Activated CD4-positive, alpha-beta T cell treated with anti-CD3 and anti-CD28 coated beads for 24 hours (primary cell): ENCODE measurements at places on chromosomes 5 and 9.

GRCh38 chr5:81815321-81815720 is 64.4 kb upstream of the SSBP2 start:
- DNase-seq, result no peak

GRCh38 chr5:91562922-91563321 is 179.8 kb upstream of the ARRDC3 start:
- DNase-seq, result no peak

GRCh38 chr5:75277463-75277862 is 40.8 kb upstream of the ANKRD31 start:
- DNase-seq, result no peak

GRCh38 chr9:38389313-38389712 is 3.2 kb upstream of the ALDH1B1 start:
- DNase-seq, result no peak

DNA sequence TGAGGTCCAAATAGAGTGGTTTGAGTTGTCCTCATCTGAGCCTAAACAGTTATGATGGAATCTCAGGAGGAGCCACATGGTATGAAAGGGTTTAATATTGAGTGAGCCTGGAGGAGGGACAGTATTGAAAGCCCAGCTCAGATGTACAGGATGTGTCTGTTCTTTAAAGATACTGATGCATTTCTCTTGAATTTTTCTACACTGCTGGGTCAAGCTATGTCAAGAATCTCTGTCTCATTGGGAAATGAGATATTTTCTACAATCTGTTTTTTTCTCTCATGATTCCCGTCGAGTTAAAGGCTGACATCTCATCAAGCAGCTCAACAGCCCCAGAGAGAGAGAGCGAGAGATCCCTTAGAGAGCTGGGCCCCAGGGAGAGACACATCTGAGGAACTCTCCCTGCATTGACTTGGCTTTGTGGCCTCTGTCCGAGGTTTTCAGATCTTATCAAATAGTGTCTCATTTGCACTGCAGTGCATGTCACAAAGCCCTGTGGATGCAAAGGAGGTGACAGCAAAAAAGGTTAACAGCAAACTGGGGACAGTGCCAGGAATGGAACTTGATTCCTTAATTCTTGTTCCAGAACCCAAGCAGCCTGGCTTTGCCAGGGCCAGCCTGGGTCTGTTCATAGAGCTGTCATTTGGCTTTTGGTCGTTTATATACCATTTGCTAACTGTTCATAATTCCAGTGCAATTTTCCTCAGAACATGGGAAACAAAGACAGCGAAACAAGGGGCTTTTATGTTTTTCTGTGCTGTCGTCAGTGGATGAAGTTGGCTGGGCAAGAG is 19.0 kb upstream of the ACTBL2 start:
- no peak for DNase-seq

DNA sequence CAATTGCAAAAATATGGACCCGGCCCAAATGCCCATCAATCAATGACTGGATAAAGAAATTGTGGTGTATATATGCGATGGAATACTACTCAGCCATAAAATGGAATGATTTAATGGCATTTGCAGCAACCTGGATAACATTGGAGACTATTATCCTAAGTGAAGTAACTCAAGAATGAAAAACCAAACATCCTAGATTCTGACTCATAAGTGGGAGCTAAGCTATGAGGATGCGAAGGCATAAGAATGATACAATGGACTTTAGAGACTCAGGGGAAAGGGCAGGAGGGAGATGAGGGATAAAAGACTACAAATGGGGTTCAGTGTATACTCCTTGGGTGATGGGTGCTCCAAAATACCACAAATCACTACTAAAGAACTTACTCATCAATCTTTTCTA is 247.6 kb upstream of the FBXL7 start:
- no peak for DNase-seq

- no peak for DNase-seq
Measured at GRCh38 chr5:35671541-35672295, 54.1 kb downstream of the SPEF2 start.

- no peak for DNase-seq
Measured at GRCh38 chr5:141192110-141192725, at the start of gene PCDHB10. Gene PCDHB10, plus strand, starts transcription at chr5:141192353. Its CDS starts 200 bp downstream, at chr5:141192553.

DNA sequence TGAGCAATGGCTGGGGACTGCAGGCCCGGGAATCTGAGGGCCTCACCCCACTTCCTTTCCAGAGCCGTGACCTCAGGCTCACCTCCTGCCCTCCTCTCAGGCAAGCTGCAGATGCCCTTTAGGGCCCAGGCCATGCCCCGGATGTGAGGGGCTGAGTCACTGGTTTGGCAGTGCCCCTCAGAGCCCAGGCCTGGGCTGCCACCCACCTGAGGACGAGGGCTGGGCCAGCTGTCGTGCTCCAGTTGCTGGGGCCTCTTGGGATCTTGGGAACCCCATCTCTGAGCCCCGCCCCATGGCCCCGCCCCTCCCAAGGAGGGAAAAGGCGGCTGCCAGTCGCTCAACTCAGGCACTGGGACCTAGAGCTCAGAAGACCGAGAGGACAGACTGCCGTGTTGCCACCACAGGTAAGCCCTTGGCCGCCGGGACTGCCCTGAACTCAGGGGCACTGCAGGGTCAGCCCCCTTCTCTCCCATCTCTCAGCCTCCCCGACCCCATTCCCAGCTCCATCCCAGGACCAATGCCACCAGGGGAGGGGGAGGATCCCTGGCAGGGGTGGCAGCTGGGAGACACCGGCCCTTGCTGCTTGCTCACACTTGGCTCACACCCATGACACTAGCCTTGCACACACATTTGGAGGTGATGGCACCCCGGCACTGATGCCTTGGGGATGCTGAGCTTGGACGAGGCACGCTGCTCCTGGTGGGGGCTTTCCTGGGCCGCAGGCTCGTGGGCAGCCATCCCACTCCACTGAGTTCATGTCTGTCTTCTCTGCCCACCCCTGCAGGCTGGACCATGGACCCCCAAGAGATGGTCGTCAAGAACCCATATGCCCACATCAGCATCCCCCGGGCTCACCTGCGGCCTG is at the start of gene CYSRT1:
Gene CYSRT1 (plus strand): TSS at position 345 of the 865 bp plus-strand sequence. CDS start 448 bp downstream, at position 793.
- DNase-seq, result no peak

GRCh38 chr9:18459962-18460584 is 13.9 kb upstream of the ADAMTSL1 start:
- DNase-seq, result no peak

- DNase-seq, result no peak
Measured at GRCh38 chr9:2228132-2228531, 213.0 kb downstream of the SMARCA2 start.

GRCh38 chr5:135941711-135942110 is 13.1 kb downstream of the LECT2 start:
- no peak for DNase-seq

- DNase-seq, result no peak
Measured at GRCh38 chr5:109803854-109804253, 114.1 kb downstream of the MAN2A1 start.
